Stimulated activated CD8-positive, alpha-beta memory T cell treated with anti-CD3 and anti-CD28 coated beads, Interleukin-2, amount 100 ng/mL, for 1 hour (primary cell): ENCODE measurements at places on chromosomes 12 and 14.
A peak's percentile ranks its signal among the peaks of the same experiment; 100 is the strongest.

DNA sequence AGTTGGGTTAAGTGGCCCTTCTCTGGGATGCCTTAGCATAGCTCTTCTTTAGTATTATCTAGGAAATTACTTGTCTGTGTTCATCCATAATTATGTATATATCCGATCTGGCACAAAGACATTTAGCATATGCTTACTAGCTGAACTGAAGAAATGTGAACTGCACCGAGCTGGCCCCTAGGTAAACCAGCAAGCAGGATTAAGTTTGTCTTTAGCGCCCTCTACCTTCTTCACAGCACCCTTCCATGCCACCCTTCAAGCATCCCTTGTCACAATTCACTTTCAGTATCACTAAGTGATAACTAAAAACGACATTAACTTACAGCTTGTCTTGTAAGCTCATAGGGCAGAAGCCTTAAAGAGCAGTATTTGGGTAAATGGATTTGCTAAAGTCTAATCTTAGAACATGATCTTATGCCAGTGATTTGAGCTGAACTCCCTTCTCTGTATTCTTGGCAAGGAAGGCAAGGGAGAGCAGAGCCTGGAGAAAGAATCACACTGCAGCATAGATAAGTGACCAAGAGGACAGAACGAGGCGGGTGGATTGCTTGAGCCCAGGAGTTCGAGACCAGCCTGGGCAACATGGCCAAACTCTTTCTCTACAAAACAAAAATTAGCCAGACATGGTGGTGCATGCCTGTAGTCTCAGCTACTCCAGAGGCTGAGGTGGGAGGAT, 2.6 kb upstream of the HAL start:
- DNase-seq, result no peak

DNA sequence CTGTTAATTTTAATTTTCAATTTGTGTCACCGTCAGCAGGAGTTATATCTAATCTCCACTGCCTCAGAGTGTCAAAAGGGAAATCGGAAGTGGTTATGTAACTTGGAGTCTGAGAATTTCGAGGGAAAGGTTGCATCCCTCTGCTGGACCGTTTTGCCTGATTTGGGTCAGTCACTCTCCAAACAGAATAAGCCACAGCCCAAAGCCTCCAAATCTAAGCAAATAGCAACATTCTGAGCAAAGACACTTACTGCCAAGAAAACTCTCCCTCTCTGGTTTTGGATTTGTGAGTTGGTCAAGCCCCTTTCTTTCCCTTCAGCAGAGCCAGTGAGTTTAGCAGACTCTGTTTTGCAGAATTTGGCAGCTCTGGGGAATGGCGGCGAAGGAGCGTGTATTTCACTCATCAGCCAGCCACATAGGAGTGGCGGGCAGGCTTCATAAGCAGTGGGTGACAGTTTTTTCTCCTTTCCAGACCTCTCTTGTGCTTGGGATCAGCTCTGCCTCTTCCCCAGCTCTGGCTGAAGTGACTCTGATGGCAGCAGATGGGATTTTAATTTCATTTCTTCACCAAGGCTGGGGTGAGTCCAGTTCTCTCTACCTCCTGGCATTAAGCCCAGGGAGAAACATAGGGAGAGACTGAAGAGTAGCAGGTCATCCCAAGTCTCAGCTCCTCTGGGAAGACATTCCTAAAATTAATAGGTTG, 218.7 kb upstream of the NOS1 start:
- DNase-seq, result no peak

DNA sequence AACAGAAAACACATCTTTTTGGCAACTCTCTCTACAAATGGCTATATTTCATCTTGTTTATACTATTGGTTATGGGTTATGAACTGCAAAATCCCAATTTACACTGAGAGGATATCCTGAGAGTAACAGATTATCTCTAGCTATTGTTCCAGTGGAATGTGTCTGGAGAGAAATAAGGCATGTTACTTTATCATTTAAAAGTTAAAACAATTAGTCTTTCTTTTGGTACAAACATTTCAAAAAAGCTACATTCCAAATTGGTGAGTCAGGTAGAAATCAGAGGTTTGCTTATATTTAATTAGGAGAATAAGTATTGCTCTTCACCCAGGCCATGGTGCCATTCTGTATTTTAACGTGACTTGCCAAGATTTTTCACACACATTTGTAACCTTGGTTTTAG, 411.6 kb downstream of the CCER1 start:
- no peak for DNase-seq

GRCh38 chr14:71117839-71118743, 210.8 kb downstream of the PCNX1 start:
- DNase-seq, result no peak

DNA sequence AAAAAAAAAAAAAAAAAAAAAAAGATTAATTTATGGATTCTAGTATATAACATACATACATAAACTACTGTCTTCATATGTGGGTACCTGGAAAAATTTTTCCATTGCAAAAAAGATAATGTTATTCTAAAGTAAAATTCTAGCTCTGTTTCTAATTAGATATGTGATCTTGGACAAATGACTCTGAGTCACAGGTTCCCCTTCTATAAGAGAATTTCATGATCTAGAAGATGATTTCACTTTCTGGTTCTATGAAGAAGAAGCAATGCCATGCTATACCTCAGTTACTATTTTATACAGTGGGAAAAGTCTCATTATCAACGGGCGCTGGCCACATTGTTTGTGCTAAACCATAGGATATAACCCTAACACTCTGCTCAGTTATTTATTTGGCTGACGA, 351.3 kb downstream of the ZFP36L1 start:
- DNase-seq, result no peak

- DNase-seq, result peak; percentile 35
Observed at GRCh38 chr12:22334410-22335100, at the start of gene ST8SIA1. Gene ST8SIA1 (minus strand): TSS chr12:22334707. CDS start chr12:22334232, 475 bp downstream.

DNA sequence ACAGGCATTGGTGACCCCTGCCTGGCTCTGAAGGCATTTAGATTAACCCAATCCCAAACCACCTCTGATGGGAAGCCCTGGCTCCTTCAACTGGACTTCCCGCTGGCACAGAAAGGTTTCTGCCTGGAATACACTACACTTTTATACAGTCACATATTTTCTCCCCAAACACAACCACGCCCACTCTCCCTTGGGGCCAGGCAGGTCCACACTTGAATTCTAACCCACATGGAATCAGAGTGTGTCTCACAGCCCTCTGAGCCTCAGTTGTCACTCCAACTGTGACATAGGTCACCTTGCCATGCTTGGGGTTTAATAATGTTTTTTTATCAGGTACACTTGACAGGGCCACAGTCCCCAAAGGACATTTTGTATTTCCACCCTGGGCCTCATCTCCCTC, 368.6 kb downstream of the BCL11B start:
- no peak for DNase-seq

DNA sequence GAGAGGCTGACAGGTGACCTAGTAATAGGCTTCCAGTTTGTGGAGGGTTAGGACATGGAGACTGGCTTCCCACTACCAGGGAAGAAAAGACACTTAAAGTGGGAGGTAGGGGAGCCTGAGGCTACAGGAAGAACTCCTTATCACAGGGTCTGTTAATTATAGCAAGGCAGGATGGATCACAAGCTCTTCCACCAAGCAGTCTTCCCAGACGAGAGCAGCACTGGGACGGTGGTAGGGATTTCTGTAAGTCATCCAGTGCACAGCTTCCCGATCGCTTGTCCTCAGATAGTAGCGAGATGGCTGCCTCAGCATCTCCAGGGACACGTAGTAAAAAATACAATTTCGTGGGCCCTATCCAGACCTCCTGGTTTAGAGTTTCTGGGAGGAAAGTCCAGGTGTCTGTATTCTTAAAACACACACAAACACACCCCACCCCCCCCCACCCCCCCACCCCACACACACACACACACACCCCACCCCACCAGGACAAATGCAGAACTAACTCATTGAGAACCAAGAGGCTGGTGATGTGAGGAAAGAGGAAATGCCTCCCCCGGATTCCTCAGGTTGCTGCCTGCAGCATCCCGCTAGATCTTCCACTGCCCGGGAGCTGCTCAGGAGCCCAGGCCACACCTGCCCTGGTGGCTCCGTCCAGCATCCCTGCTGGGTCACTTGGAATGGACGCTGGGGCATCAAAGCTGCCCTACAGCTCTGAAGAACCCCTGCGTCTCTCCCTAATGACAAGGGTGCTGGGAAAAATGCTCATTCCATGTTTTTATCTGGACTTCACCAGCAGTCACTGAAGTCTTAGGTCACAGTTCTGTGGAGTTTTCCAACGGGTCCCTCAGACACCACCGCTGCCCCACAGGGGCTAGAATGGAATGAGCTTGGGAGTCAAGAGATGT, 307.2 kb downstream of the CACNA1C start:
- DNase-seq, result no peak

DNA sequence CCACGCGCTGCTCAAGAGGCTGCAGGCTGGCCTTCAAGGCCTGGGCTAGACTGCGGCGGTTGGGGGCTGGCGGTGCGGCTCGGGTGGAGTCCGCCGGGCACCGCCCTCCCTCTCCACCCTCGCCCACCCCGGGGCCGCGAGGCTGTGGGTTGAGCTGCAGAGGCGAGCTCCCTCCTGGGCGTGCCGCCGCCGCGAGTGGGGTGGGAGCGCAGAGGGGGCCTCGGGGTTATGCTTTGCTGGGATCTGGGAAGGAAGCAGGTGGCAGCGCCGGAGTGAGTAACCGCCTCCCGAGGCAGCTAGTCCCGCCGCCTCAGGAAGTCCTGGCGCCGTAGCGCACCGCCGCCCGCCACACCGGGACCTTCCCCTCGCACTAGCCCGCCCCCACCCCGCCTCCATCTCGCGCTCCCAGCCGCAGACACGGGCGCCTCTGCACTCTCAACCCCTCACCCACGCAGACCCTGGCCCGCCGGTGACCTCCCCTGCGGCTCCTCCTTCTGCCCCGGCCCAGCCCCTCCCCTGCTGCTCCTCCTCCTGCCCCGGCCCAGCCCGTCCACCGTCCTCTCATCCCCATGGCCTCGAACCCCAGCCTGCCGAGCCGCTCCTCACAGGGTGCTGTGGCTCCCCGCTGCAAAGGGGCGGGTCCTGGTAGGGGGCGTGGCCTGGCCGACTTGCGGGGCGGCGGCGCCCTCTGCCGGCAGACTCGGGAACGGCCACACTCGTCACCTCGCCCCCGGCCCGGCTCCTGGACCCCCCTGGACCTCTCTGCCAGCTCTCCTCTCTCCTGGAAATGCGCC, 16.6 kb downstream of the TAMALIN start:
- DNase-seq, result peak; percentile 88

GRCh38 chr14:28762955-28763326, 3.6 kb upstream of the FOXG1 start:
- DNase-seq, result no peak

DNA sequence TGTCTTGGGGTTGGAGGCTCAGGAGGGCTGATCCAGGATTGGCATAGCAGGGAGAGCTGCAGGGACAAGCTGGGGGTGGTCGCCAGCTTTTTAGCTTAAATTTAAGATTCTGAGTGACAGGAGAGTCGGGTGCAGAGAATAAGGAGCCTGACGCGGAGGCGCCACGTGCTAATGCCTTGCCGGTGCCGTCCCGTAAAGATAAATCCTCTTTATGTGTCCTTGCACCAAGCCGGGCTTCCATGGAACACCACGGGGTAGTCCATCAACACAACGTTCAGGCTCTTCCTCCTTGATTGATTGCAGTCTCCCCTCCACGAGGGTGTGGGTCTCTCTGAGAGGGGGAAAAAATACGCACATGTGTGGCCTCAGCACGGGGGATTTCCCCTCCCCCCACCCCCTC, 3.9 kb downstream of the DLK1 start:
- no peak for DNase-seq

GRCh38 chr12:27960821-27961220, 11.7 kb downstream of the PTHLH start:
- DNase-seq, result no peak

DNA sequence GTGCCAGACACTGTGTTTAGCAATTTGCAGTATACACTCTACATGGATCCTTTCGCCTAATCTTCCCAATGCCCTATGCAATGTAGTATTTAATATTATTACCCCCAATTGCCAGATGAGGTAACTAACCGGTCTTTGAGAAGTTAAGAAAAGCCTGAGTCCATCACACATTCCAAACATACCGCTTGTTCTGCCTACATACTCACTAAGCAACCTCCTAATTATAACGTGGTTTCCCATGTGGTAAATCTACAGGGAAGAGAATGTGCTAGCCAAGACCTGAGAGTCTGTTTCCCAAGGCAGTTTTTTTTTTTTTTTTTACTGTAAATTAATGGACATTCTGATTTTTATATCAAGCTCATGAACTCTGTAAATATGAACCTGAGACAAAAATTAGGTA, 37.2 kb downstream of the ATP2B1 start:
- no peak for DNase-seq

DNA sequence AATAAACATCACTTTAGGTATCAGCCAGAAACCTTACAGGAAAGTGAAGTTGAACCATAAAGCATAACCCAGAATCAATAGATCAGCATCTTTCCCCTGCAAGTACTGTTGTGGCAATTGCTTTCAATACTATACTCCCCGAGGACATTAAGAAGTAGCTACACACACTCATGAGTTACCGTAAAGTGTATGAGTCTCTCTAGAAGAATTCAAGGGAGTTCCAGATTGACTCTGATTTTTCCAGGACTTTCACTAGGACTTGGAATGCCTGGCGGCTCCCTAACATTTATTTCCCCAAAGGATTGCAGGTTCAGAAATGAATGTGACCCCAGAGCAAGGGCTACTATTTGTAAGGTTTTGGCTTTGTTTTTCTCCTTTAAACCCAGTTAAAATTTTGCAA, 465.4 kb upstream of the MDGA2 start:
- no peak for DNase-seq

GRCh38 chr12:32107359-32108267, 966 bp downstream of the BICD1 start:
- no peak for DNase-seq

DNA sequence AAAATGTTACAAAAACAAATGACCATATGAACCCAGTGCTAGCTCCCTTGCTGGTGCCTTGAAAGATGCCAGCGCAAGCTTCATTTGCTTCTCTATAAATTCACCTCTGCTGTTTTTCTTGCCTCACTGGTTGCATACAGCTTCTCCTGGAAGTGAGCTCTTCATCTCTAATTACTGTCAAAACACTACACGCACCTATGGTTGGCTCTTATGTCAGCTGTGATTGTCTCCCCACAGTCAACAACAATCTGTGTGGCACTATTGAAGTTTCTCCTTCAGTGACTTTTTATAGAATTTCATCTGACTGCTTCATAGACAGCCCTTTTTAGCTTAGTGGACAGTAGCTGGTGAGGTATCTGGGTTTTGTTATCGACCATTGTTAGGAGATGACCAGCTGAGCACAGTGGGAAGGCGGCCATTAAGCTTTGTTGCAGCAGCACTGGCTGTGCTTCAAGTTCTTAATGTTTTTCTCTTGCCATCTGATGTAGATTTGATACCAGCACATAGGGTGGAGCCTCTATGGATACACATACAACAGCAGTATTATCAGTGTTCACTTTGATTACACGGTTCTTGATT, 131.8 kb downstream of the KITLG start:
- no peak for DNase-seq

- no peak for DNase-seq
Observed at GRCh38 chr12:130158754-130159059, 3.6 kb upstream of the FZD10 start.

- DNase-seq, result no peak
Observed at GRCh38 chr14:99425272-99425681, 55.4 kb downstream of the SETD3 start.

GRCh38 chr14:90274019-90274418, 17.7 kb downstream of the PSMC1 start:
- no peak for DNase-seq

GRCh38 chr14:92615451-92615850, 101.9 kb downstream of the RIN3 start:
- DNase-seq, result peak; percentile 54
